CD4-positive, alpha-beta memory T cell (primary cell): ENCODE measurements at places on chromosomes 11 and 22.

- no peak for DNase-seq
Observed at GRCh38 chr22:43005106-43005505, 9.8 kb downstream of the PACSIN2 start.

DNA sequence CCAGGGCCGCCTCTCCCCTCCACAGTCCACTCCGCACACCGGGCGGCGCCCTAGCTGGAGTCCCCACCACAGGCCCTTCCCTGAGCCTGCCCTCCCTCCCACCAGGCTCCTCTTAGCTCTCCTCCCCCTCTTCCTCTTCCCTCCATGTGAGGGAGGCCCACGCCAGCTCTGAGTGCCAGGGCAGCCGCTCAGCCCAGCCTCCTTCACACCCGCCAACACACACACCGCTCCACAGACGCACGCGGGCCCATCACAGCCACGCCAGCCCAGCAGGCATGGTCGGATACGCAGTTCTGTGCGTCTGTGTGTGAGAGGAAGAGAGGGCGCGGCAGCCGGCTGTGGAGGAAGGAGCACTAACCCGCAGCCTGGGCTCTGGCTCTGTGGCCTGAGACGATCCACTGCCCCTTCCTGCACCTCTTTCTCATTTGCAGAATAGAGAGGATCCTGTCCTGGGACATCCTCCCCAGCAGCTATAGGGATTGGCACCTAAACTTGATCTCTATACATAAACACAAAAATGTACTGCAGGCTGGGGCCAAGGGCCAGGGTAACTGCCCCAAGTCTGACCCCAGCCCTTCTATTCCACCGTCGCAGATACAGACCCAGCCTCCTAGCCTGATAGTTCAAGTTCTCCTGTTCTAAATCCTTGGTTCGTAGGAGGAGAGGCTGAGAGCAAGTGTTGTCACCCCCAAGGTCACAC, 3.5 kb downstream of the CHRM4 start:
- no peak for DNase-seq

DNA sequence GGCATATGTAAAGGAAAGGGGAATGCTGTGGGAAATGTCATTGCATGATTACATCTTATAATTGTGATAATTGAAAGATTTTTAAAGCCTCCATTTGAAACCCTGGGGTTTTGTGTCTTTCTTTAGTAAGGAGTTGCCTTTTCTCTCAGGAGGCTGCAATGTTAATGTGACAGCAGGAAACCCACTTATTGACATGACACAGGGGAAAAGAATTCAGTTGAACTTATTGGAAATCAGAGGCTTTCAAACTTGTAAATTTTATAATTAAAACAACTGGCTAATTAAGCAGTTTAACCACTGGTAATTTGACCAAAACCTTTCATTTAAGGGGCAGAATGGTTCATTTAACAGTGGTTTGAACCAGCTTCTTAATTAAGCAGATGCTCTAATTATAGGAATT, 31.2 kb downstream of the MRPL48 start:
- DNase-seq: no peak

GRCh38 chr11:123158033-123159003, 36.7 kb downstream of the CLMP start:
- DNase-seq: no peak

DNA sequence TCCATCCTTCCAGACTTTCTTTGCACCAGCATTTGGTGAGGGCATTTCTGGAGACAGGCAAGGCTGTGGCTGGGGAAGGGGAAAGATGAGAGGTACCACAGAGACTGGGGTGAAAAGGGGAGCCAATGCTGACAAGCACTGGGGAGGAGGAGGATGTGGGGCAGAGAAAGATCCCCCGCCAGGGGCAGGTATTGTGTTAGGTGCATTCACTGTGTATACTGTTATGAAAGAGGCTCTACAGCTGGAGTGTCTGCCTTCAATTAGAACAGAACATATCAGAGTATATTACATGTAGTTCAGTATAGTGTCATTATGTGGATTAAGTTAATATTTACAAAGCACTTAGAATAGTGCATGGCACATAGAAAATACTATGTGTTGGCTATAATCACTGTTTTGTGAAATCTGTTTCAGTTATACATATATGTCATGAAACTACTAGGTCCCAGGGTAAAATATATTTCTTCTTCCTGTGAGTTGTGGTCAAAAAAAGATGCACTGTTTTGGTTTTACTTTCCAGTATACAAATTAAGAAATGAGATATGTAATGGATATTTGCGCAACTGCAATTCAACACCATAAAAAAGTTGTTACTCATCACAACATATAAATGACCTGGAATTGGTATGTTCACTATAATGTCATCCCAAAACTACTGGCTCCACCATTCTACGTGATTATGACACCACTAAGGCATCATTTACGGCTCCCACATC, 8.4 kb downstream of the MSANTD2 start:
- DNase-seq: no peak
